Endothelial cell (in vitro differentiated cells): ENCODE measurements at places on chromosomes 5 and 9.

- DNase-seq = no peak
Observed at GRCh38 chr5:146084376-146084775, 21.0 kb downstream of the PLAC8L1 start.

DNA sequence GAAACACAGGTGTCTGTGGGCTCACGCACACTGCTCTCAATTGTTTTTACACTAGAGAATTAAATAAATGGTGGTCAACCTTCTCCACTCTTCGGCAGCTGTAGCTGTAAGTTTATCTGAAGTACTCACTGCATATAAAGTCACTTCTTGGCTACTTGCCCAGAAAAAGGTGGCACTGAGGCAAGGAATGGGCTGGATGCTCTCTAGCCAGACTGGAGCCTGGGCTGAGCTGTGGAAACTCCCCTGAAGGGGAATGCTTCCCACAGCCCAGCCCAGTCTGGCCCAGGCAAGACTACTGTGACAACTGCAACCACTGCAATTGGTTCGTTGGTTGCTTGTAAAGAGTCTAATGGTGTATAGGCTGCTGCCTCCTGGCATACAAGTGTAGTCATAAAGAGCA lies 4.5 kb downstream of the LEAP2 start:
- DNase-seq = no peak

- DNase-seq = no peak
Observed at GRCh38 chr5:40853632-40854192, 12.5 kb downstream of the CARD6 start.

- no peak for DNase-seq
Observed at GRCh38 chr5:181043285-181044092, 3.4 kb downstream of the BTNL9 start.

GRCh38 chr5:82717738-82718137 lies 359.5 kb downstream of the TMEM167A start:
- no peak for DNase-seq

DNA sequence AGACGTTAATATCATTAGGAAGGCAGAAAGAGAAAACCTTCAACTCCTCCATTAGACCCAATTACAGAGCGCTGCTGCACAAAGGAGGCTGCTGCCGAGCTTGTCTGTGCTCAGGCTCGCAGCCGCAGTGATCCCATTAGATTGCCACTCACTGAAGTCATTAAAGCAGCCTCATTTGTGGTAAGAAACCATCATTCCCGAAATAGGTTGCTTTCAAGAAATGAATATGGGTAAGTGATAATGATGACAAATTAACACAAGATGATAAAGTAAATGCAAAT lies 137.2 kb downstream of the CAVIN4 start:
- no peak for DNase-seq

GRCh38 chr5:131513780-131514179 lies 121.2 kb downstream of the RAPGEF6 start:
- DNase-seq = no peak

- DNase-seq = no peak
Observed at GRCh38 chr5:10567121-10567591, 3.3 kb downstream of the ANKRD33B start.

DNA sequence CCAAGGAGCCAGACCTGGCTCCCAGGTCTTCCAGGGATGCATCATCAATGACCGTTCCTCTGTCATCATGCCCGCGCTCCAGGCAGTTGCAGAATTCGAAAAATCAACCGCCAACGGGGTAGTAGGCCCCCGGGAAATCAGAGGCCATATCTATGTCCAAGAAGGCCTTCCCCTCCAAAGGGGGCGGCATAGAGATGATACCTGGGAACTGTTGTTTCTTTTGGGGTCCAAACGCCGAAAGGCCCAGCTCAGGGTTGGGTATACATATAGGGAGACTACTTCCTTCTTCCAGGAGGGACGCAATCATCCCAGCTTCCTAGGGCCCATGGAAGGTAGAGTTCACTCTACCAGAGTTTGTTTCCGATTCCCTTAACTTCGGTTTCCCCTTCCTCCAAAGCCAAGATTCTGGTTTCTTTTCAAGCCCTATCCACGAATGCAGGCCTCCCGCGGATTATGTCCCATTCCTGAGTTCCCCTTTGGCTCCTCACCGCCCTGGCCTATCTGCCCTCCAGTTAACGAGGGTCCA lies 754 bp downstream of the DCAF12 start:
- peak; percentile 18 for DNase-seq
